ENCODE measurements at places on chromosomes 13 and 19. TPM values are rescaled to one million over a fixed set of nuclear protein-coding genes. Genes with fewer than 3 reads are reported as not detected.

Gene GCDH
- total RNA-seq = 31.4 TPM

GRCh38 chr19:15265850-15266248, 33.6 kb upstream of the EPHX3 start:
- no peak for DNase-seq

- no peak for DNase-seq
These were observed 99.2 kb downstream of the ABCC4 start for GRCh38 chr13:95201814-95202651.

Gene ALOX5AP
- 1.1 TPM for total RNA-seq

DNA sequence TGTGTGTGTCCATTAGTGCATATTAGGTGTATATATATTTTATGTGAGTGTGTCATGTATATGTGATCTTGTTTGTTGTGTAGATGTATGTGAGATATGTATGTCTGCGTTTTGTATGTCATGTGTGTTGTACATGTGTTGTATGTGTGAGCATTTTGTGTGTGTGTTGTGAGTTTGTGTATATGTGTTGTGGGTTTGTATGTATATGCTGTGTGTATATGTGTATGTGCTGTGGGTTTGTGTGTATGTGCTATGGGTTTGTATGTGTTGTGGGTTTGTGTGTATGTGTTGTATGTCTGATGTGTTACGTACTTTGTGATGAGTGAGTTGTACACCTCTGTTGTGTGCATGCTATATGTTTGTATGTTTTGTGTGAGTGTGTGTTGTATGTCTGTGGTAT, 8.1 kb downstream of the CEACAM20 start:
- DNase-seq = no peak

GRCh38 chr13:110726726-110727125, 13.2 kb downstream of the ING1 start:
- no peak for DNase-seq

DNA sequence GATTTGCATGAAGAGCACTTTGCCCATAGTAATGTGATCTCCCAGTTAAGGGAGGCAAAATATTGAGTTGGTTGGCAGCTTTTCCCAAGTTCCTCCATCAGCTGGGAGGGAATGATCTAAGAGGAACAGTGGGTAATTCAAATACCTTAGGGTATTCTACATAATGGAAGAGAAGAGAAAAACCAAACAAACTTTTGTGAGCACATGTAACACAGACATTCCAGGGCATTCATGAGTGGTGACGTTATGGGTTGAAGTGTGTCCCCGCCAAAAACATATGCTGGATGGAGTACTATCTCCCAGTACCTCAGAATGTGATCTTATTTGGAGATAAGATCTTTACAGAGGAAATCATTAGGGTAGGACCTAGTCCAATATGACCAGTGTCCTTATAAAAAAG, 220.1 kb downstream of the FOXO1 start:
- no peak for DNase-seq

DNA sequence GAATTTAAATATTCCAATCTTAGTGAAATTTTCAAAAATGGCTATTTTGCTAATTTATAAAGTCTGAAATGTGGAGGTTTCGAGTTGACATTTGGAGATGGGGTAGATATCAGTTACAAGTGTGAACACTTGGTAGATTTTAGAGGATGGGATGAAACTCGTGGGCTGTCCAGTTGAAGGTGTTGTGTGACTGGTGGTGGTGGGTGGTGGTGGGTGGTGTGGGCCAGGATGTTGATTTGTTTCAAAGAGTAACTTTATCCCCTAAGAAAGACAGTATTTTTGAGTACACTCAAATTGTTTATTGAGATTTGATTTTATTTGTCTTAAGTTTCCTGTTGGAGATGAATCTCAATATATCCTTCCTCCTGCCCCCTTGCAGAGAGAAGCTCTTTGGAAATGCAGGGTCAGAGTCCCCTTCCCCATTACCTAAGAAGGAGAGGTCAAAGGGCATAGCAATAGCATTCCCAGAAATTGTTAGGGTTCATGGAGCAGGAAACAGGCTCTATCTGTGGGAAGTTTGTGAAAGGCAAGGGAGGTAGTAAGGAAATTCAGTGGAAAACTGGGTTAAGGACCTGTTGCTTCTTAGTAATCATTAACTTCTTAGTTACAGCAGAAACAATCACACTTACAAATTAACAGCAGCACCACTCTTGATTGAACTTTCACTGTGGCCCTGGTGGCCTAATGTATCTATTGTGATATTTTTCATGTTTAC, 133.6 kb upstream of the RNF113B start:
- DNase-seq = no peak

Gene ZNF555
- total RNA-seq = 6.2 TPM

Gene HIPK4
- not detected for total RNA-seq

Gene TYROBP
- not detected for total RNA-seq

Gene KIR2DL1
- total RNA-seq = not detected

DNA sequence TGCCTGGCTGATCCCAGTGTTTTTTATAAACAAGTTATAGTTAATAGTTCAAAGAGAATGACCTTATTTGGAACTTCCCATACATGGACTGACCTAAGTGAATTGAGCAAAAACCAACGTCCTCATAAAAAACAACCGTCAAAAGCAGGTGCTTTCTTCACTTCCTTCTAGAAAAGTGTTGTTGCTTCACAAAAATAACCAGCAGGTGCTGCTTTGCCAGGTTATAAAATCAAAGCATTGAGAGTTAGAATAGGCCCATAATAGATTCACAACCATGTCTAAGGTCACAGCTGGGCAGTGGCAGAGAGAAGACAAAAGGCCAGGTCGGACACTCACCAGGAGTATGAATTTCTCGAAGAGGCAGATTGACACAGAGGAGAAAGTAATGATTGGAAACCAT, 9.5 kb downstream of the RUBCNL start:
- DNase-seq = no peak

Gene ZNF253
- total RNA-seq = 7.1 TPM

Gene MBD3L3
- not detected for total RNA-seq

Gene S1PR5
- total RNA-seq = 0.57 TPM

Gene CYP4F2
- total RNA-seq = not detected

Gene TRIP10
- 106 TPM for total RNA-seq

- no peak for DNase-seq
These were observed 23.1 kb downstream of the SIGLEC5 start for GRCh38 chr19:51607077-51607476.

GRCh38 chr13:113747291-113747833, 11.7 kb upstream of the TMEM255B start:
- no peak for DNase-seq

DNA sequence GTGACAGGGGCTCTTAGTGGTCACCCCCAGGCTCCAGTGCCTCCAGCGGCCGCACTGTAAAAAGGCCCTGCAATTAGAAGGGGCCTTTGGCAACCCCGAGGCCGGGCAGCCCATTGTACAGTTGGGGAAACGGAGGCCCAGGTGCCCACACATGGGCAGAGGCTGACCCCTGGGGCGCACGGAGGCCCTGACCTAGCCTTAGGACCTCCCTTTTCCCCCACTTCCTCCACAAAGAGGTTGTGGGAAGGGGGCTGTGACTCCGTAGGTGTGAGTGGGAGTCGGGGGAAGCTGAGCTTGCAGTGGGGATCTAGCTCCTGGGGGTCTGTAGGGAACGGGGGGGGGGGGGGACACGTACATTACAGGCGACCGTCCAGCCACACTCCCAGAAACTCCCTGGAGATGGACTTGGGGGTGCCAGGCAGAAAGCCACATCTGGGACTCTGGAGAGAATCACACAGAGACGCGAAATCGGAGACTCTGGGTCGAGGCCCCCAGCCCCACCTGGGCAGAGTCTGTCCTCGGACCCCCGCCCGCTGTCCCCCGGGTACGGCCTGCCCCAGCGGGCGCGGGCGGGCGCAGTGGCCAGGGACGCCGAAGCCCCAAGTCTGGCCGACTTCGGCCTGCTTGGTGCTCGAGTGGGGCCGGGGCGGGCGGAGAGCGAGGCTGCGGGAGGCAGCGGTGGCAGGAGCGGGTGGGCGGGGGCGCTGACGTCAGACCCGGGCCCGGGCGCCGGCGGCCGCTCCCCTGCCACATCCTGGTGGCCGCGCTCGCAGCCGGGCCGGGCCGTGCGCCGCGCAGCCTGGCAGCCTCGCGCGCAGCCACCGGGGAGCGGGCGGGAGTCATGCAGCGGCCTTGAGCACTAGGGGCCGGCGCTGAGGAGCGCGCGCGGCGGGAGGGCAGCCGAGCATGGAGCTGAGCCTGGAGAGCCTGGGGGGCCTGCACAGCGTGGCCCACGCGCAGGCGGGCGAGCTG, at the start of gene ONECUT3:
Gene ONECUT3 (plus strand): TSS at position 750 of the 972 bp plus-strand sequence. CDS start 157 bp downstream, at position 907.
- DNase-seq = no peak

Gene PNMA8C
- total RNA-seq = not detected

DNA sequence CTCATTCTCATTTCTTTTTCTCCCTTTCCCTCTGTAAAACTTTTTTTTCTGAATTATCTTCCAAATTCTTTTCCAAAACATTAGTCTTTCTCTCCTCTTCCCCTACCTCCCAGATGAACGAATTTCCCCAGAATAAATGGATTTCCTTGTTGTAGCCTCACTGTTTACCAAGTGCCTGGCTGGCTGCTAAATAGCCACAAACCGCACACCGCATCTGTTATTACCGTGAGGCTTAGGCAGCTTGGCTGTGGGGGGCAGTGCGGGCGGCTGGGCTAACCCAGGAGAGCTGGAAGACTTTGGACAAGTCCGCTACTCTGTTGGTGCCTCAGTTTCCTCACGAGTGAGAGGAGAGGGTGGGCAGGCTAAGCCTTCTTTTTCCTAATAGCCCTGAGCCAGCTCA, 10.7 kb downstream of the IL17D start:
- no peak for DNase-seq

DNA sequence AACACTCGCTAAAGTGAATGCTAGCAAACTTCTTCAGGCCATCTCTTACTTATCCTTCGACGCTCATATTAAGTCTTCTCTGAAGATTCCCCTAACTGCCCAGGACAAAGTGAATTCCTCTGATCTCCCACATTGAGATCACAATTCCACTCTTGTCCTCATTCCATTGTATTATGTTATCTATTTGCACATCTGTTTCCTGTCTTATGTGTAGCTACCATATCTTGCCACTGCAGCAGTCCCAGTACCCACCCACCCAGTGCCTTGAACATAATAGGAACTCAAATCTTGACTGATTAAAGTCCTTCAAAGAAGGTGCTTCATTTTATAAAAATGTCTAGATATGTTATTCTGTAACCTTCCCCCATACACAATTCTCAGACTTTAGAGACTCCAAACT, 702.3 kb downstream of the DIAPH3 start:
- no peak for DNase-seq

DNA sequence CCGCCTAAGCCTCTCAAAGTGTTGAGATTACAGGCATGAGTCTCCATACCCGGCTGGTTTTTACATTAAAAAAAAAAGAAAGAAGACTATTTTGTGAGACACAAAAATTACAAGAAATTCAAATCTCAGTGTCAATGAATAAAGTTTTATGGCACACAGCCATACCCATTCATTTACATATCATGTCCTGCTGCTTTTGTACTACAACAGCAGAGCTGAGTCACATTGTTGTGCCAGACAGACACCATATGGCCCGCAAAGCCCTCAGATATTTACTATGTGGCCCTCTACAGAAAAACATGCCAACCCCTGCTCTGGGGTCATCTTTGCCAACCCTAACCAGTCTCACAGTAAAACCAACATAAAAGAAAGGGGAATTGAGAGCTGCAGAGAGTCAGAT, 5.3 kb downstream of the SMIM7 start:
- no peak for DNase-seq

DNA sequence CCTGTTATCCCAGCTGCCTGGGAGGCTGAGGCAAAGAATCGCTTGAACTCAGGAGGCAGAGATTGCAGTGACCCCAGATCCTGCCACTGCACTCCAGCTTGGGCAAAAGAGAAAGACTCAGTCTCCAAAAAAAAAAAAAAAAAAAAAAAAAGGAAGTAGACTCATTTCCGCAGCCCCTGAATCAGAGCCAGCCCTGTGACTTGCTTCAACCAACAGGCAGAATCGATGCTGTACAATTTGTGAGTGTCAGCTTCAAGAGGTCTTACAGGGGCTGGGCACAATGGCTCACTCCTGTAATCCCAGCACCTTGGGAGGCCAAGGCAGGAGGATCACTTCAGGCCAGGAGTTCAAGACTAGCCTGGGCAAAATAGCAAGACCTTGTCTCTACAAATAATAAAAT, 12.8 kb downstream of the ANKRD27 start:
- DNase-seq = no peak

Gene CEACAM7
- not detected for total RNA-seq

DNA sequence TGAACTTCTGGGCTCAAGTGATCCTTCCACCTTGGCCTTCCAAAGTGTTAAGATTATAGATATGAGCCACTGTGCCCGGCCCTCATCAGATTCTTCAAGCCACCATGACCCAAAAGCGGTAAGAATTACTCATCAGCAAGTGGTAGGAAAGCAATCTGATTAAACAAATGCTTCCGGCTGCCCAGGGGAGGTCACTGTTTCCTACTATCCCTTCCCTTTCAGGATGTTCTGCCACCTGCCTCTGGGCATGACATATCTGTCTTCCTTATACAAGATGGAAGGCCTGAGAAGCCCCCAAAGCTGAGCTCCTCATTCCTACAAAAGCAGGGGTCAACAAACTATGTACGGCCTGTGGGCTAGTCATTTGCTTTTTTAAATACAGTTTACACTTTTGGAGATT, 7.0 kb downstream of the ABHD8 start:
- no peak for DNase-seq

Gene PSPN
- total RNA-seq = 2.9 TPM

Gene VSIG10L
- total RNA-seq = 4.5 TPM

DNA sequence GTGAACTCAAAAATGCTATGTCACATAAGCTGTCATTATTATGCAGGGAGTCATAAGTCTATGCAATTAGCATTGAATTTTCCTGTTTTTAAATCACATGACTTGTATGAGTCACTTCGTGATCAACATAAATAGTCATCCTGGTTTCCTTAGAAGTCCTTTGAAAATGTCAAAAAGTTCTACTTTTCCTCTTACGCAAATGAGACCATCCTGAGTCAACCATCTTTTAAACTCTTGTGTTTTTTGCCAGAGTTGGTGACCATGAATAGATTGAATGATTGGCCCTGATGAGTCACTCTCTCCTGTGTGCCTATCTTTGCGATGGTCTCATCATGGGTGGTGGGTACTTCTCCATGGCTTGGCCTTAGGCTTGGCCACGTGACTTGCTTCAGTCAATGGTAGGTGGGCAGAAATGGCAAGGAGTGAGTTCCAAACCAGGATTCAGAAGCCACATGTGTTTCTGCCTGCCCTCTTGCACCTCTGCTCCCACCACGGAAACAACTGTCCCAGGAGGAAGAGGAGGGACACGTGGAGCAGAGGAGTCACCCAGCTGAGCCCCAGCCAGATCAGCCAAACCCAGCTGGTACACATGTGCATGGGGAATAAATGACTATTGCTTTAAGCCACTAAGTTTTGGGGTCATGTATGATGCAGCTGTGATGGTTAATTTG, 123.5 kb upstream of the CACNA1A start:
- DNase-seq = no peak

Gene ZNF554
- 3.6 TPM for total RNA-seq

GRCh38 chr19:54422136-54422535, 6.9 kb downstream of the TTYH1 start:
- no peak for DNase-seq

Data from Caco-2 (cell line).